Activated CD4-positive, alpha-beta memory T cell treated with anti-CD3 and anti-CD28 coated beads, Interleukin-2, amount 10 ng/mL, durations not matched to agents 7 days and 5 days (primary cell): ENCODE measurements at places on chromosomes 6 and 20. TPM values are rescaled to one million over a fixed set of nuclear protein-coding genes. Genes with fewer than 3 reads are reported as not detected.

Gene LY6G5C
- total RNA-seq, result 2.6 TPM

DNA sequence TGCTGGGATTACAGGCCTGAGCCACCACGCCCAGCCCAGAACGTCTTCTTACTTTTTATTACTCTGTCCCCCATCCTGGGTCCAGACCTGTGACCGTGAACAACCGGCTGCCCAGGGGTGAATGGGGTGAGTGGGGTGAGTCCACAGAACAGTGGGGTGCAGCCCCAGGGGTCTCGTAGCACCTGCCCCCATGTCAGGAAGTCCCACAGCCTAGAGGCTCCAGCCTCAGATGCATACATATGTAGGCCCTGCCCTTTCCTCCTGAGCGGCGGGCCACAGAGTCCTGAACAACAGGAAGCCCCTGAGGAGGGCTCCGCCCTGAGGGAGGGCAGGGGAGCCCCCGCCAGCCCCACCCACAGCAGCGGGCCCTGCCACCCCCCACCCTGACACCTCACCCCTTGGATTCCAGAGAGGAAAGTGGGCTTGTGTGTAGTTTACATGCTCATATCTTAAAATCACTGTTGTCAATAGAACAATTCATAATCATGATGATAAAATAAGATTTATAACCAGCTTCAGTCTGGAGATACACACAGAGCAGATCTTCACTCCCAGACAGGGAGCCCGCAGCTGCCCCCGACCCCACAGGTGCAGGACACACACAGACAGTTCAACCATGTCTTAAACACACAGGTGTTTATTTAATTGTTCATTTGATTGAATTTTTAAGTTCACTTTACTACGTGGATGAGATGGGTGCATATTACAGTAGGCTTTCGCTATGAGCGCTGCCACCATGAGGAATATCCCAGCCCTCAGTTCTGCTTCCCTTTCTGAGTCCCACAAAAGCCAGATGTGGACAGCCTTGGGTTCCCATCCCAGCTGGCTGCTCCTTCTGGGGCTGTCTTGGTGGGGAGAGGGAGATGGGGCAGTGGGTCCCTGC lies 12.4 kb upstream of the GMEB2 start:
- DNase-seq, result peak; percentile 84
- H3K27ac ChIP-seq, result peak overlapping the region; percentile 99
- peaks cover under 1% of the 10 kb centered on the region for H3K27me3 ChIP-seq
- peak overlapping the region; percentile 82 for H3K4me3 ChIP-seq
- H3K4me1 ChIP-seq, result peaks cover 50% of the 10 kb centered on the region

DNA sequence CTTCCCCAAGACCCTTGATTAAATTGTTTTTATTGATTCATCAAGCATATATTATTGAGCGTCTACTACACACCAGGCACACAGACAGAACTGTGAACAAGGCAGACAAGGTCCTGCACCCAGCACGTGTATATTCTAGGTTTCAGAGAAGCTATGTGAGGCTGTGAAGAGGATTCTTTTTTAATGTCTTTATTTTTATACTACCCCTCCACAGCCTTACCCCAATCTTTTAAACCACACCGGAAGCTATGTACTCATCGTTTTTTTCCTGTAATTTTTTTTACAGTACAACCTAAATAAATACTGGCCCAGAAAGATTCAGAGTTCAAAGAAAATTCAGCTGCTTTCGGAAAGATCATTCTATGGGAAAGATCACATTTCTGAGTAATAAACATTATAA lies 10.0 kb downstream of the SGK1 start:
- H3K4me3 ChIP-seq, result no peak overlapping the region
- H3K27ac ChIP-seq, result no peak overlapping the region
- no peaks in the 10 kb centered on the region for H3K36me3 ChIP-seq
- no peak for DNase-seq
- peaks cover 4% of the 10 kb centered on the region for H3K4me1 ChIP-seq
- H3K27me3 ChIP-seq, result peaks cover 1% of the 10 kb centered on the region

GRCh38 chr20:23641936-23642751 lies 4.4 kb upstream of the CST3 start:
- H3K4me3 ChIP-seq, result no peak overlapping the region
- no peaks in the 10 kb centered on the region for H3K36me3 ChIP-seq
- no peaks in the 10 kb centered on the region for H3K4me1 ChIP-seq
- DNase-seq, result no peak
- no peak overlapping the region for H3K27ac ChIP-seq
- peaks cover 8% of the 10 kb centered on the region for H3K27me3 ChIP-seq
